H1 (cell line): ENCODE measurements at places on chromosomes 3 and 15. TPM values are rescaled to one million over a fixed set of nuclear protein-coding genes. Genes with fewer than 3 reads are reported as not detected.
A peak's percentile ranks its signal among the peaks of the same experiment; 100 is the strongest.

DNA sequence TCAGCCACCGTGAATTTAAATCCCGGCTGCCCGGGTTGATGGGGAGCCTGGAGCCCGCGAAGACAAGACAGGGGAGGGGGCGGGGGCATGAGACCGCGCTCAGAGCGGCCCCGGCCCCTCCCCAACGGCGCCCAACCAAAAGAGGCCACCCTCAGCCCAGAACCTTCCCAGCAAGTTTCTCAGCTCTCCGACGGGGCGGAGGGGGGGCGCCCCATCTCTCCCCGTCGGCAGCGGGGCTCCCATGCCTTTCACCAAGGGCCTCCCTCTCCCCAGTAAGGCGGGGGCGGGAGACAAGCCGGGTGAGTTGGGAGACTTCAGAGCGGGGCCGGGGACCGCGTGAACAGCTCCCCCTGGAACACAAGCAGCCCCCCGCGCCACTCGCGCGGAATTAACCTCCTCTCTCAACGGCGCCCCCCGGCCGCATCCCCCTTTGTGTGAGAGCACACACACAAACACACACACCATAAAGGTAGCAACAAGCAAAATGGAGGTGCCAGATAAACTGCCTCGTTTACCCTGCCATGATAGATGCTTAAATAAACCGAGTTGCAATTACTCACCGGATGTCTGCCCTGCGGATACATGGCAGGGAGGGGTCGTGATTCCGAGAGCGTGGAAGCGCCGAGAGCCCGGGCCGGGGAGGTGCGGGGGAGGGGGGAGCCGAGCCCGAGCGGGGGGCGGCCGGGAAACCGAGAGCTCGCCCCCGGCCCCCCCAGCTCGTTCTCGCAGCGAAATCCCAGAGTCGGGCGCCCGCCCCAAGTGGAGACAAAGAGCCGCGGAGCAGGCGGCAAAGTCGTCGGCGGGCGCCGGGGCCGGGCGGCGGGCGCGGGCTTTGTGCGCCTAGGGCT is 1.3 kb downstream of the TLE3 start:
- no peaks in the 10 kb centered on the region for H3K36me3 ChIP-seq
- peak overlapping the region; percentile 73 for H3K27ac ChIP-seq
- H3K4me1 ChIP-seq, result peaks cover 17% of the 10 kb centered on the region
- no peak for DNase-seq
- peaks cover 6% of the 10 kb centered on the region for H3K27me3 ChIP-seq

DNA sequence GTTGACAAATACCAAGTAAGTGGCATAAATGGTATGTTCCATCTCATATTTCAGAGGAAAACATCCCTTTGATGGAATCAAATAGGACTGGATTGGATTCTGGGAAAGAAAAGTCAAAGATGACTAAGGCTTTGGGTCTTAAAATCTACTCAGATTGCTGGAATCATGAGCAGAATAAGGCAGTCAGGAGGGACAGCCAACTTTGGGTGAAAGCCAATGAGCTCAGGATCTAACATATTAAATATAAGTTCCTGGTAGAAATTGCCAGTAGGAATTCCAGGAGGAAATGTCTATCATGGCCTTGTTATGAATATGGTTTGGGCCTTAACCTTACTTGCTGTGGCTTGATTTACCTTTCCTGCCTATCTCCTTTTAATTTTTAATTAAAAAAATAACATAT is 55.3 kb downstream of the ISL2 start:
- no peak for DNase-seq

CAND2 gene
- 8.7 and 11.2 TPM in 2 replicates for total RNA-seq

CPNE9 gene
- total RNA-seq, result 4.4 and 4.8 TPM in 2 replicates

NKIRAS1 gene
- 7.0 and 7.6 TPM in 2 replicates for total RNA-seq

RTP3 gene
- 0.33 TPM in 1 of 2 replicates, not detected in the other for total RNA-seq

ZNF502 gene
- total RNA-seq, result 3.5 and 3.8 TPM in 2 replicates
